Thymus (tissue), 14 donors: ENCODE measurements at places on chromosomes 2 and 18. TPM values are rescaled to one million over a fixed set of nuclear protein-coding genes. Genes with fewer than 3 reads are reported as not detected.

DNA sequence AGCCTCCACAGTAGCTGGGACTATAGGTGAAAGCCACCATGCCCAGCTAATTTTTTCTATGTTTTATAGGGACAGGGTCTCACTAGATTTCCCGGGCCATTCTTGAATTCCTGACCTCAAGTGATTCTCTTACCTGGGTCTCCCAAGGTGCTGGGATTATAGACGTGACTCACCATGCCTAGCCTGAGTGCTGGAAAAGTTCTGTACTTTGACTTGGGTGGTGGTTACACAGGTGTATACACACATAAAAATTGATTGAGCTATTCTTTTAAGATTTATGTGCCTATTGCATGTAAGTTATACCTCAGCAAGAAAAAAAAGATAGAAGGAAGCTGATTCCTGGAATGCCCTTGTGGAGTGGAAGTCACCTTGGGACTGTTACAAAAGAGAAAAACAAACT is 34.8 kb upstream of the KCNF1 start:
- no peak for DNase-seq

DNA sequence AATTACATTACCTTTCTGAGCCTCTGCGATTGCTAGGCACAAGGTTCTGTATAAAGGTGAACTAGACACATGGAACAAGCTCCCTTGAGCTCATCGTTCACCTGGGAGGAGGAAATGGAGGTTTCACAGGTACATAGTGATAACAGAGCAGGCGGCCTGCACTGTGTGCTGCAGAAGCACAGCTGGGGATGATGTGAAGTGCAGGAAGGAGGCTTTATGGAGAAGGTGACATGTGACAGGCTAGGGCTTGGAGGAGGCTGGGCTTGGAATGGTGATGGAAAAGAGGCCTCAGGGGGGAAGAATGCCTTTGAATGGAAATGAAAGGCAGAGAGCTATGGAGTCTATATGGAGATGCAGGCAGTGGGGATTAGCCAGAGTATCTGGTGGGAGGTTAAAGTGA is 22.9 kb downstream of the MARCHF4 start:
- DNase-seq, result no peak

DNA sequence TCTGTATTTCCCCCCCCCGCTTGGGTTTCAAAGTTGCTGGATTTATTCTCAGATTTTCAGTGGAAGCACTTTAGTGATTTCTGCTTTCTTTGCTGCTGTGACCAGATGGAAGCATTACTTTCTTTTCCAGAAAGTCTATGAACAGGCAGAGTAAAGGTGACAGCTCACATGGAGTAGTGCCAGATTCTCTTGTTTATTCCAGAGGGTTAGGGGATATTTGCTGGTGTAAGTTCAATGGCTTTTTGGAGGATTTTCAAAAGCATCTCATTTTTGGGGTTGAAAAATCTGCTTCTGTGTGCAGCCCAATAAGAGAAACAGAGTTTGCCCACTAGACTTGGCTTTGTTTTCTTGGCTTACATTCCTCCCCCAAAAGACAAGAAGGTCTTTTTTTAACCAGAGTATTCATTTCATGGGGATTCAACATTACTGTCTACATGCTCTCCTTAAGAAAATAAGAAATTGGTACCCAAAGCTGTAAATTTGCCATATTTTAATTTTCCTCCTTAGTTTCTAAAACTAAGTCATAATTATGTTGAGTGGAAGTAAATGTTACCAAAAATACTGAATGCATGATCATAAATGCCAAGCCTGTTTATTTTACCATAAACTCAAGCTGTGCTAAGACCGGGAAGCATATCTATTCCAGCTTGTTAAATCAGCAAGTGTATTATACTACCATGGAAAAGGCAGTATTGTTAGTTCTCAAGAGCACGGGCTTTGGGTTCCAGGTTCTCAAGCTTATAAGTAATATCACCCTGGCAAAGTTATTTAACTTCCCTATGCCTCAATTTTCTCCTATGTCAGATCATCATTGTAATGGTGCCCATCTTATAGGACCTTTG is 557.2 kb downstream of the CPS1 start:
- DNase-seq, result no peak

DNA sequence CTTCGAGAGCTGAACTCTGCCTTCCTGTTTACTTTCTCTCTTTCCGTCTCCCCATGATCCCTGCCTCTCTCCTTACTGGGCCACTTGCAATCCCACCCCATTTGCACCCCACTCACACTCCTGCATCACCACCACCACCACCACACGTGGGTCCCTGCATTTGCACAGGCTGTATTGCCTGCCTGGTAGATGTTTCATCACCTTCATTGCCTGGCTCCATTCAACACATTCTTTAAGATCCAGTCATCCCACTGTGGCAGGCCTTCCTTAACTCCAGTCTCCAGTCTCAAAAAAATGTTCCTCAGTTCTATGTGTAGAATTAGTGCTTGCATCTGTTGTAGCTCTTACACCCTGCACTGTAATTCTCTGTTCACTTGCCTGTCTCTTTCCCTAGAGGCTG is 13.9 kb downstream of the NOSTRIN start:
- DNase-seq, result no peak

CDK5R2 gene
- not detected for total RNA-seq

CPO gene
- 0.19 TPM for total RNA-seq

CRYGD gene
- total RNA-seq, result not detected

DNA sequence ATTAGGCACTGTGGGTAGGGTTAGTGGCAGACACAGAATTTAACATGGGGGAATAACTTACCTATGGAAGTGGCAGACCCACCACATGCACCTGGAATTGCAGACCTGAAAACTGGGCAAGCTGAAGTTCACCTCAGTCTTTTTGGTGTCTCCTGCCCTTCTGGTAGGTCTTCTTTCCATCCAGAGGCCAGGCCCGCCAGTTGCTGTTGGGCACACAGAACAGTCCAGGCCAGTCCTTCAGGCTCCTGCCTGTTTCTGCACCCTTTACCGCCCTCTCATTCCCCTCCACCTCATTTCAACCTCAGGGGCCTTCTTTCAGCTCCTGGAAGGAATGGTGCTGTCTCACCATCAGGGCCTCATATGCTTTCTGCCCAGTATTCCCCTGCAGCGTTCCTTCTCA is 358.9 kb upstream of the ETAA1 start:
- no peak for DNase-seq

DNA sequence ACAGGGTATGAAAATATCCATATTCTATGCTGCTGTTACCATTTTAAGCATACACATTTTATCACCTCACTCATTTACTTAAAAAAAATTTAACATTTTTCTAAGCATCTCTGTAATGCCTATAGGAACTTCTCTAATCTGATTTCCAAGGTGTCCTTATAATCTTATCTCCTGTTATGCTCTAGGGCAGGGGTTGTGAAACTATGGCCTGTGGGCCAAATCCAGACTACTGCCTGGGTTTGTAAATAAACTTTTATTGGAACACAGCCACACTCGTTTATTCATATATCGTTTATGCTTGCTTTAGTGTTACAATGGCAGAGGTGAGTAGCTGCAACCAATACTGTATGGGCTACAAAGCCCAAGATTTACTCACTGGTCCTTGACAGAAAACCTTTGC is 151.6 kb downstream of the RAPGEF4 start:
- DNase-seq, result no peak

GRCh38 chr2:216775043-216775453 is 79.7 kb upstream of the IGFBP5 start:
- no peak for DNase-seq

GRCh38 chr18:60978338-60978737 is 354.9 kb upstream of the CDH20 start:
- no peak for DNase-seq

TSPYL6 gene
- total RNA-seq, result not detected

DNA sequence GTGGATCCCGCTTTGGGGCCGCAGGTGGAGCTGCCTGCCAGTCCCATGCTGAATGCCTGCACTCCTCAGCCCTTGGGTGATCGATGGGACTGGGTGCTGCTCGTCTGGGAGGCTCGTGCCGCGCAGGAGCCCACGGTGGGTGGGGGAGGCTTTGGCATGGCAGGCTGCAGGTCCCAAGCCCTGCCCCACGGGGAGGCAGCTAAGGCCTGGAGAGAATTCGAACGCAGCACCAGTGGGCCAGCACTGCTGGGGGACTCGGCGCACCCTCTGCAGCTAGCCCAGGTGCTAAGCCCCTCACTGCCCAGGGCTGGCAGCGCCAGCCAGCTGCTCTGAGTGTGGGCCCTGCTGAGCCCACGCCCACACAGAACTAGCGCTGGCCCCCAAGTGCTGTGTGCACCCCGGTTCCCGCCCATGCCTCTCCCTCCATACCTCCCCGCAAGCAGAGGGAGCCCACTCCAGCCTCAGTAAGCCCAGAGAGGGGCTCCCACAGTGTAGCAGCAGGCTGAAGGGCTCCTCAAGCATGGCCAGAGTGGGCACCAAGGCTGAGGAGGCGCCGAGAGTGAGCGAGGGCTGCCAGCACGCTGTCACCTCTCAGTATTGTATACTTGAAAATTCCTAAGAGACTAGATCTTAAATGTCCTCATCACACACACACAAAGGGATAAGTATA is 1654.2 kb upstream of the SLC39A10 start:
- no peak for DNase-seq

- DNase-seq, result no peak
Measured at GRCh38 chr2:8352296-8352695, 329.6 kb upstream of the ID2 start.

DNA sequence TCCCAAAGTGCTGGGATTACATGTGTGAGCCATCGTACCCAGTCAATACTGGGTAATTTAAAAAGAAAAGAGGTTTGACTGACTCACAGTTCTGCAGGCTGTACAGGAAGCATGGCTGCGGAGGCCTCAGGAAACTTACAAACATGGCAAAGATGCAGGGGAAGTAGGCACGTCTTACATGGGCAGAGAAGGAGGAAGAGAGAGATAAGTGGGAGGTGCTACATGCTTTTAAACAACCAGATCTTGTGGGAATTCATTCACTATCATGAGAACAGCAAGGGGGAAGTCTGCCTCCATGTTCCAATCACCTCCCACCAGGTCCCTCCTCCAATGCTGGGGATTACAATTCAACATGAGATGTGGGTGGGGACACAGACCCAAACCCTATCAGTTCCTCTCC is 192.5 kb downstream of the ATAD2B start:
- DNase-seq, result no peak

DNA sequence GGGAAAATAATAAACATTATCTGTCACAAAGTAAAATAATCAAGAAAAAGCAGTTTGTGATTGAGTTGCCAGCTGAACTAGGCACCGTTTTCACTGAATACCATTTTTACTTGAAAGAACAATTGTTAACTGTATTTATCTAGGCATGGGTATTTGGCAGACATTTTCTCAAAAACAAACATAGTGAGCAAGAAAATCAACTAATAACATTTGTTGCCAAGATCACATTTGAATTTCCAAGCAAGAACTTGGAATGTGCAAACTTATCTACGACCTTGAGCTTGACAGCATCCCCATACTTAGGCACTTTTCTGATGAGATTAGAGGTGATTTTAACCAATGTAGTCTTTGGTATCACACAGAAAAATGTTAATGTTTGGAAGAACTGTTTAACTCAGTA is 16.7 kb downstream of the SS18 start:
- DNase-seq, result no peak

HOXD10 gene
- not detected for total RNA-seq

MOCOS gene
- 0.19 TPM for total RNA-seq

KHK gene
- total RNA-seq, result 1.5 TPM

- DNase-seq, result no peak
Measured at GRCh38 chr2:234910186-234910679, 41.6 kb upstream of the SH3BP4 start.

- no peak for DNase-seq
Measured at GRCh38 chr2:240518981-240519380, 38.8 kb downstream of the ANKMY1 start.
